Activated CD4-positive, alpha-beta T cell treated with anti-CD3 and anti-CD28 coated beads, Interleukin-2, amount 50 U/mL, for 24 hours (primary cell): ENCODE measurements at places on chromosomes 5 and 9.

GRCh38 chr9:99069546-99069945 is 35.4 kb upstream of the TGFBR1 start:
- DNase-seq: no peak

- no peak for DNase-seq
Observed at GRCh38 chr5:160297004-160297403, 15.4 kb downstream of the CCNJL start.

GRCh38 chr5:179771311-179771895 is 22.4 kb upstream of the LTC4S start:
- no peak for DNase-seq

DNA sequence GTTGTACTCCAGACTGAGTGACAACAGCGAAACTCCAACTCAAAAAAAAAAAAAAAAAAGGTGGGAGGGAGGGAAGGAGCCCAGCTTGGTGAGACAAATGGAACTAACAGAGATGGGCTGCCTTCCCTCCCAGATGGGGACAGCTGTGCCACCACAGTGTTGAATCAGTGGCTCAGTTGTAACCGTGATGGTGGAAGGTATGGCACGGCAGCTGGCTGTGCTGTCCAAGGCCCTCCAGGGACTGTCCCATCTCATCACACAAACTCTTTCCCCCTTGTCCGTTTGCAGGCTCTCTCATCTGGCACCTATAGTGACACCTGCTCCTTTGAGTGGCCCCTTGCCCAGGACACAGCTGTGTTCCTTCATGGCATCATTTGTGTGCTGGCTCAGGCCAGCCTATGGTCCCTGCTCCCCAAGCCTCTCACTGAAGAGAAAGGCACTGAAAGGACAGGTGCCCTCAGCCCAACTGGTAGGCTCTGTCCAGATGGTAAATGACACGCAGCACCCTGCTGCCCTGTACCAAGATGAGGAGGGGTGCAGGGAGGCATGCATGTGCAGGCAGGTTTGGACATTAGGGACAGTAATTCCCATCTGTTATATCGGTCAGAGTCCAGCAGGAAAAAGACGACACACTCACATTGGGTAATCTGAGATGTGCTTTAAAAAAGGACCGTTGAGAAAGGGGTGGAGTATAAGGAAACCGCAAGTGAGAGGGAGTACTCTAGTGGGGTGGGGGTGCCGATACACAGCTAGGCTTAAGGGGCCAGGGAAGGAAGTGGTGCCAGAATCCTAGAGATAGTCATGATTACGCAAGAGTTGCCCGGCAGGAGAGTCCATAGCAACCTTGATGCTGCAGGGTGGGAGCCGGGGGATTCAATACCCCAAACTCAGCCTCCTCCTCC is 4.3 kb downstream of the SMIM33 start:
- DNase-seq: no peak

DNA sequence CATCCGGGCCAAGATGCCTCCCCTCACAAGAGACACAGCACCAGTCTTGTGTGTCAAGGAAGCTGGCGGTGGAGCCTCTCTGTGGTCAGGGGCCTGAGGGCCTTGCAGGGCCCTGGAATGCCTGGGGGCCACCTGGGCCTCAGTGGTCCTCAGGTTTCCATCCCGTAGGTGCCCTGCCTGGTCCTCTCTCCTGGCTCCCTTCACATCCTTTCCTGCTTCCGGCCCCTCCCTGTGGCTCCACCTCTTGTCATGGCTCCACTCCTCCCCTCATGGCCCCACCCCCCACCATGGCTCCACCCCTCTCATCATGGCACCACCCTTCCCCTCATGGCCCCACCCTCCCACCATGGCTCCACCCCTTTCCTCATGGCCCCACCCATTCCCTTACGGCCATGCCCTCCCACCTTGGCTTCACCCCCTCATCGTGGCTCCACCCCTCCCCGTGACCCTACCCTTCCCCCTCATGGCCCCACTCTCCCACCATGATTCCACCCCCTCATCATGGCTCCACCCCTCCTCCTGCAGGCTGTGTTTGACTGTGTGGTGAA is 175.8 kb downstream of the CACNA1B start:
- no peak for DNase-seq

DNA sequence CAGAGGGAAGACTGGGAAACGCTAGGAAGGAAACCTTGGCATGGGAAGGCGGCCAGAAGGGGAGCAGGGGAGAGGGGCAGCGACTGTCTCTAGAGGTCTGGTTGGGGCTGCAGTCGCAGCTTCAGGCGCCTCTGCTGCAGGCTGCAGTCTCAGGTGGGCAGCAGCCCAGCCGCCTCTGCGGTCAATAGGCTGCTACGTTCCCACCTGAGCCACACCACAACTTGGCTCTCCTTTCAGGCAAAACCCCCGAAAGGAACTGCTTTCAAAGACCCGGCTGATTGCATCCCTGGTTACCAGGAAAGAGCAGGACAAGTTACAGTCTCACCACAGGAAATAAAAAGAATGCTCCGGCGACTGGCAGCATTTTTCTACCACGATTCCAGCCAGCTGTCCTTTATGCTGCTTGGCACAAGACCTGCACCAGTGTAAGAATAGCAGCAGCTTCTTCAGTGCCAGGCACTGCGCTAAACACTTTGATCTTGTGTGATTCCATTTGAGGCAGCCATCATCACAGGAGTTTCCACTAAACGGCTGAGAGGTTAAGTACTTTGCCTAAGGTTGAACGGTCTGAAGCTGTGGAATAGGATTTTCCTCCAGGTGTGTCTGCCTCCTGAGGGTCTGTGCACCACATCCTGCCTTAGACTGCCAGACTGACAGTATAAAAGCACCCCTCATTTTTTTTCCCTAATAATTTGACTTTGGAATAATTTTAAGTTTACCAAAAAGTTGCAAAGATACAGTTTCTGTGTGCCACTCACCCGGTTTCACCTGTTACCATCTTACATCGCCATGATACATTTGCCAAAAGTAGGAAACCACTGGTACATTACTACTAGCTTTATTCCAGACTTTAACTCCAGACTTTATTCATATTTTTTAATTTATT is 7.5 kb downstream of the RPS14 start:
- DNase-seq: no peak

DNA sequence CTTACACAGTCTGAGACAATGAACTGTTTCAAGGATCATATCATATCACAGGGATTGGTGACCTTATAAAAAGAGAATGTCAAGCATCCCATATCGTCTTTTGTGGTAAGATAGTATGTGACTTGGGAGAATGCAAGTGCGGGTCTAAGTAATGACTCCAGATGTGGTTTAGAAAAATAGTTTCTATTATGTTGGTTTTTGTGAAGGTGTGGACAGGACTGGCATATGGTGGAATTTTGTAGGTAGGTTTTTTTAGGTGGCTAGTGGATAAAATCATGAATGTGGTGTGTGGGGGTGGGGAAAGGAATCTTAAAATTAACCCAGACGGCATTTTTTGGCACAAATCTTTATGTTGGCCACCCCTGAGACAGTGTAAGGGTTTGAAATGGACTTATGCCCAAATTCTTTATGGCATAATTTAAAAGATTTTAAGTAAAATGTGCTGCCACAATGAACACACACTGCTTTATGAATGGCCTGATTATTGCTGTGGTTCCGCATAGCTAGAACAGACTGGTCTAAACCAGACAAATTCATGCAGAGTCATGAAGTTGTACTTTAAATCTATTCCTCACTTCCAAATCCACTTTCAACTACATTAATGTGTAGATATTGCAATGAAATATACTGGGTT is 204.8 kb upstream of the HAPLN1 start:
- DNase-seq: no peak

- DNase-seq: no peak
Observed at GRCh38 chr5:123120197-123120596, 31.2 kb downstream of the PRDM6 start.

- no peak for DNase-seq
Observed at GRCh38 chr5:167701051-167701450, 590.4 kb upstream of the WWC1 start.

DNA sequence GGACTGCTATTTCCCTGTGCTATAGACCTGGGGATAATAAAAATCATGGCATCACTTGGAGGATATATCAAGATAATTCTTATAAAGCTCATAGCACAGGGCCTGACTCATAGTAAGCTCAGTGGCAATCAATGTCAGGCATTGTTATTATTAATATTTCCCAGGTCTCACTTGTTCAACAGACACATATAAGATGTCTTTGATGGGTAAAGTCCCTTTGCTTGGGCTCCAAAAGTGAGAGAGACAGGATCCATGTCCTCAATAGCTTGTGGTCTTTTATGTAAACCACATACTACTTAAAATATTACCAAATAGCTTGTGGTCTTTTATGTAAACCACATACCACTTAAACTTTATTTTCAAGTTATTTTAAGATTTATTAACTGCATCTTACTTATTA is 11.2 kb downstream of the SH3RF2 start:
- no peak for DNase-seq

GRCh38 chr9:78261403-78262001 is 25.6 kb downstream of the CEP78 start:
- DNase-seq: no peak

GRCh38 chr5:149153751-149154610 is 12.7 kb downstream of the ABLIM3 start:
- DNase-seq: no peak

DNA sequence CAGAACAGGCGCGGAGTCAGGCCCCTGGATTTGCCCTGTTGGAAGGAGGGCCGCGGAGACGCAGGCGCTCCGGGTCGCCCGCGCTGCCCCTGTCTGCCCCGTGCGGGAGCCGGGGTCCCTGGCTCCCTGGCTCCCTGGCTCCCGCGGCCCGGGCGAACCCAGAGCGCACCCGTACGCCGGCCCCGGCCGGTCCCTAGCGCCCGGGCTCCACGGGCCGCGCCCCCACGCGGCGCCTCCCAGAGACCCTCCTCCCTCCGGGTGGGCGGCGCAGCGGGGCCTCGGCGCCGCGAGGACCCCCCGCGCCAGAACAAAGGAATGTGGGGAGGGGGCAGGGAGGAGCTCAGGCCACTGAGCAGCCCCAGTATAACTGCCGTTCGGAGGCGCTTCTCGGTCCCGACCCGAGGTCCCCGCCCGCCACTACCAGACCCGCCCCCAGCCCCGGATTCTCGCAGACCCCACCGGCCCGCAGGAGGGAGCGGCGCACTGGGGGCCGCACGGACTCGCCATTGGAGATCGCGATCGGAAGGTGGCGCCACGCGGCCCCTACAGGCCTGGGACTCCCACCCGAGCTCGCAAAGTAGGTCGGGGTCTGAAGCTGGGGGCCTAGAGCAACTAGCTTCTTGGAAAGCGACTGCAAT is 2.4 kb downstream of the NFIL3 start:
- no peak for DNase-seq

GRCh38 chr5:3116366-3116765 is 364.9 kb upstream of the IRX2 start:
- no peak for DNase-seq

- no peak for DNase-seq
Observed at GRCh38 chr5:103487822-103488493, 74.6 kb downstream of the NUDT12 start.

- no peak for DNase-seq
Observed at GRCh38 chr9:78298046-78298765, 1.3 kb downstream of the PSAT1 start.

DNA sequence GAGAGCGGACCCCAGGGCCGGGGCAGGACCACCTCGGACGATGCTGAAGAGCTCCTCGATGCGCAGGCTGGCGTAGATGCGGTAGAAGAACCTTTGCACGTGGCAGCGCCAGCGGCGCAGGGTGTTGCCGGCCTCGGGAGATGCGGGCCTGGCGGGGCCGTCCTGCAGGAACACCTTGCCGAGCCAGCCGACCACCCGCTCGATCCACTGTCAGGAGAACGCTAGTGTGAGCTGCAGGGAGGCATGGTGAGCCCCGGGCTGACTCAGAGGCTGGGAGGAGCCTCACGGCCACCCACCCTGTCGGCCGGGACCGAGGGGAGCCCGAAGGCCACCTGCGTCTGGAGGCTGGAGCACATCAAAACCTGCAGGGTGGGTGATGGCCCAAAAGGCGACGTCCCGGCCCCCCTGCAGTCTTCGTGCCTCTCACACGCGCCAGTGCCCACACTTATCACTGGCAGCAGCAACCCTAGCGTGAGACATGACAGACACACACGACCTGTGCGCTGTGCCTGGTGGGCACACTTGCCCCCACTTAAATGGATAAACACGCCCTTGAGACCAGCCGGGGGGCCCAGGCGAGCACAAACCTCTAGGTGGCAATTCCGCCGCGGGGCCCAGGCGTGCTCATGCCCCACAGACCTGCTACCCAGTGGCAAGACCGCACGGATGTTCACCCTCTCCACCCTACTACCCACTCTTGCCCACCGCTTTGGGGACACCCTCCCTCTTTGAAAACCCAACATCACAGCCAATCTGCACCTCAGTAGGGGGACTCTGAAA is 3.3 kb downstream of the ANAPC2 start:
- no peak for DNase-seq

DNA sequence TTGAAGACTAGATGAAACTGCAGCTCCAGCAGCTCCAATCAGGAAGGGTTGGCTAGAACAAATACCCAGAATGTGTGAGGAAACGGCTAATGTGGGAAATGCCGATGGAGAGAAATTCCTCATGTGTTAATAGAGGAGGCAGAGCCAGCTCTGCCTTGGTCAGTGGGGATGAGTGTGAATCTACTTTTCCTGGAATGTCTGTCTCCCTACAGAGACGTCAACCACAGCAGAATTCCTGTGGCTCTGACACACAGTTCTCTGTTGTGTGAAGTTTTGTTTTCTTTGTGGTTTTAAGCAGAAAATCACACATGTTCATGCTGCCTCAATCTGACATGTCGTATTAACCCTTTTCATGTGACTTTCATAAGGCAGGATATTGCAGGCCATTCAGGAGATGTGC is 476.6 kb upstream of the WWC1 start:
- DNase-seq: no peak

GRCh38 chr9:125972012-125972729 is 225.0 kb downstream of the PBX3 start:
- DNase-seq: no peak

GRCh38 chr5:991472-992267 is 16.9 kb upstream of the NKD2 start:
- DNase-seq: no peak

GRCh38 chr5:15606197-15606596 is 106.2 kb downstream of the FBXL7 start:
- no peak for DNase-seq

DNA sequence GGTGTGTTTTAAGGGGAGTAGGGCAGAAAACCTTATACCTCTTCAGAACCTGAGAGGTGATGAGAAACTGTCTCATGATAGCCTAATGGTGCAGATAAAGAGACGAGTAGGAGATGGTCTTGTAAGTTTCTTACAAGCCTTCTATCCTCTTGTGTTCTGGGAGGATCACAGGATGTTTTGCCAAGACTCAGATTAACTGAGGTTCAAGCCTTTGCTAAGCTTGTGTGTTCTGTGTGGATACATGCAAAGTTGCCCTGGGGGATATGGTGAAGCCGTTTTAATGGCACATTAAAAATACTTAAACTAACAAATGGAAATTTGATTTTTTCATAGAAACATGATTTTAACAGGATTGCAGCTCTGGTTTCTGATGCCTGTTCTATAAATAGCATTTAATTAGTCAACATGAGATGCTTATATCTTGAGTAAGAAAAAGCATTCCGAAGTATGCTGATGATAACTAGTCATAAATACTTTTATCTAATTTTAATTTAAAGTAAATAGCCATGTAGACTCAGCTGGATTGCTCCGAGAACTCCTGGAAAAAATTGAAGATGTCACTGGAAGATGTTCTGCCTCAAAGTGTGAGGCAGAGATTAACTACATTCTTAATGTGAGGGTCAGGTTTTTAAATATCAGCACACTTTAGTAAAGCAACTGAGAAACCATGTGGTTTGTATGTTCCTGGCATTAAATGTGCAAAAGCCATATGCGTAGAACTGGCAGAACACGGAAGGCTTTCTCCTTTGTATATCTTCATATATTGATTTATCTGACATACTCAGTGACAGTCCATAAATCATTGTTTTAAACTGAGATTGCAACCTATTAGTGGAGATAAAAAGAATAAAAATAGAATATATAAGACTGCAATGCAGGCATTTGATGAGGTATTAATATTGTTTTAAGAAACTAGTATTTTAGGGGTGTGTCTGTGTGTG is 53.7 kb downstream of the IPO11 start:
- no peak for DNase-seq
